ENCODE measurements at places on chromosomes 4 and X.

- DNase-seq = no peak
These were observed 90.6 kb downstream of the AREG start for GRCh38 chr4:74535512-74535911.

DNA sequence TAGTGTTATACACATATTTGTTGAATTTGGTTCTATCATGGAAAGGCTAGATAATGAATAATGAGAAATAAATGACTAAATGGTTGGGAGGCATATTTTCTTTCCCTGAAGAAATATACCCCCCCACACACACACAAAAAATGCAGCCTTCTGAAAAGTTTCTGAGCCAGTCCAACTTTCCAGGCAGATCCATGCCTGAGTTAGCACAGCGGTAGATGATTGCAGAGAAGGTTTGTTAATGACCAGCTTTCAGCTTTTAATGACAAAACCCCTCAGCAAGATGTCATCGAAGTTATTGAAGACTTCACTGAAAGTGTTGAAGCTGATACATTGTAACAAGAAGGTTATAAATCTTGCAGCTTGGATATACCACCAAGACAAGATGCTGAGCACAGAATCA is 61.4 kb downstream of the GBA3 start:
- no peak for DNase-seq

DNA sequence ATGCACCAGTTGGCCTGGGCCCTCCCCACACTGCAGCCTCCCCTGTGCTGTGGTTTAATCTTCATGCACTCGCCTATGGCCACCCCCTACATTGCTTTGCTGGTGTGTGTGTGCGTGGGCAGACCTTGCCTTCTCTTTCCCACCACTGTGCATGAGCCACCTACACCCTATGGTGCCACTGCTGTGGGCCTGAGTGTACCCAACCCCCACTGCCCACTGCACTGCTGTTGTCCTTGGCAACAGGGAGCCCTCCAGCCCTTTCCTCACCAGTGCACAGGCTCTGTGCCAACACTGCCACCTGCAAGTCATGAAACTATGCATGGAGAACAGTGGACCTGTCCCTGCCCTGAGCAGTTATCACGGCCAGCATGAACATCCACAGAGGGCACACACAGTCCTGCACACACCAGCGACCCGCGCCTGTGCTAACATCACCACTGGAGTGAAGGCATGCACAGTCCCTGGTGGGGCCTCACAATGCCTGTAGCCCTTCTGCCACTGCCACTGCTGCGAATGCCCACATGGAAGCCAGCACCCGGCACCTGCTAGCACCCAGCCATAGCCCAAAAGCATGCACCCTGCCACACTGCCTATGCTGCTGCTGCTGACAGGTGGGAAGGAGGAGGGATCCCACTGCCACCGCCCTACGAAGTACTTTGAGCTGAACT is 237.8 kb upstream of the ARSJ start:
- no peak for DNase-seq

GRCh38 chr4:153393397-153393796 is 48.9 kb downstream of the MND1 start:
- DNase-seq = no peak

DNA sequence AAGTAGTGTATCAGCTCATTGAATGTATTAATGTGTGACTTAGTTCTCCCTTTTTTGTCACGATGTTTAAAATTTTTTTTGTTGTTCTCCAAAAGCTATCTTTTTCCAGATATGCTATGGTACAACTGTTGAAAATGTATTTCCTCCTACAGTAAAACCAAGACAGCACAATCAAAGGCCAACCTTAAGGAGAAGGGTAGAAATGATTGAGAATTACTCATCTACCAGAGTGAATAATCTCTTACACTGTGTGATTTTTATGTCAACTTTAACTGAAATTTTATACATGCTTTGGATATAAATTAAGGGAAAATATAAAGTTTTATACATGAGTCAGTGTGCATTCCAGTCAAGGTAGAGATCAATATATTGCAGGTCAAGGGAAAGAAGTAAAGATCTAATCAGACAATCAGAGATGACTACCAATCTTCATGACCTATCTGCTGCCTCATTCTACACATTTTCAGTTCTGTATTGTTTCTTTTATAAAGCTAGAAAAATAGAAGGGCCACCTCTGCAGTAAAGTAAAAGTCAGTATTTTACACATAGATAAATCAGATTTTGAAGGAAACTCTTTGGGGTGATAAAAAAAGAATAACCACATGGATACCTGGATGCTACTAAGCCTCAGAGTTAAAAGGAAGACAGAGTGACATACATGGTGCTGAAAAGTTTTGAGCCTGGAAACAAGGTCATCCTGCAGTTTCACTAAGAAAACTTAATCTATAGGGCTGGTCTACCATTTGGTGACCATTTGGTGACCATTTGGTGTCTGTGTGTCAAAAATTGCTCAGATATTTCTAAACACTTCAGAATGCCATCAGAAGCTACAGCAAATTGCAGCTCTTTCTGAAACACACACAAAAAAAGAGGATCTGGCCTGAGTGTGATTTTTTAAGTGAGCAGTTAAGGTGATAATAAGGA is 1.6 kb downstream of the FAM13A start:
- no peak for DNase-seq

- DNase-seq = no peak
These were observed 294.9 kb upstream of the TRPC5 start for GRCh38 chrX:112377481-112377880.

- no peak for DNase-seq
These were observed 38.1 kb downstream of the SEPTIN11 start for GRCh38 chr4:76987685-76988084.

- DNase-seq = no peak
These were observed 184.0 kb upstream of the FSTL5 start for GRCh38 chr4:162347842-162348213.

- DNase-seq = no peak
These were observed 56.3 kb upstream of the SPRY1 start for GRCh38 chr4:123340381-123340701.

GRCh38 chr4:40173470-40173875 is 23.4 kb upstream of the RHOH start:
- DNase-seq = no peak

DNA sequence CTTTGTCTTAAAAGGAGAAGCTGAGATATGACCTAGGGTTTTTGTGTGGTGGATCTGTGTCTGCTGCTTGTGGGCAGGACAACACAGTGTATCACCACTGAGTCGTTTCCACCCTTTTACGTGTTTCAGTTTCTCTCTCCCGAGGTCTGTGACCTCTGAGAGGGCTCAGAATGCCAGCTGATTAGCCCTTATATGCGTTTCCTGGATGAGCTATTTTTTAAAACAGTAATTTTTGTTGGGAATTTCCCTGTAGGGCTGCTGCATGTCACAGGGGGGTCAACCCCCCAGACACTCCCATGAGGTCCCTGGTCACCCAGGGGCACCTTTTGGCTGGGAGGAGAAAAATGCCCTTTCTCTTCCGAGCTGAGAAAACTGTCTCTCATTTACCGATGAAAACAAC is 170.4 kb upstream of the CASK start:
- no peak for DNase-seq

GRCh38 chr4:1200425-1201035 is 28.1 kb upstream of the SPON2 start:
- no peak for DNase-seq

DNA sequence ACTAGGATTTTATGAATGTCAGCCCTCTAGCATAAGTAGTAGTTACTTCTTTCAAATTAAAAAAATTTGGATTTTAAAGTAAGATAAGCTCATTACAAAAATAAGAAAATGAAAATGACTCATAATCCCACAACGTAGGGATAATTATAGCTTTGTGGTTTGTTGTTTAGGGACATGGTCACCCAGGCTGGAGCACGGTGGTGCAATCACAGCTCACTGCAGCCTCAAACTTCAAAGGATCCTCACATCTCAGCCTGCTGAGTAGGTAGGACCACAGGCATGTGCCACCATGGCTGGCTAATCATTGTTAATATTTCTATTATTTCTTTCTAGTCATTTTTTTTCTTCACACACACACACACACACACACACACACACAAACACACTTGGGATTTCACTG is 57.6 kb downstream of the PLAC1 start:
- no peak for DNase-seq

DNA sequence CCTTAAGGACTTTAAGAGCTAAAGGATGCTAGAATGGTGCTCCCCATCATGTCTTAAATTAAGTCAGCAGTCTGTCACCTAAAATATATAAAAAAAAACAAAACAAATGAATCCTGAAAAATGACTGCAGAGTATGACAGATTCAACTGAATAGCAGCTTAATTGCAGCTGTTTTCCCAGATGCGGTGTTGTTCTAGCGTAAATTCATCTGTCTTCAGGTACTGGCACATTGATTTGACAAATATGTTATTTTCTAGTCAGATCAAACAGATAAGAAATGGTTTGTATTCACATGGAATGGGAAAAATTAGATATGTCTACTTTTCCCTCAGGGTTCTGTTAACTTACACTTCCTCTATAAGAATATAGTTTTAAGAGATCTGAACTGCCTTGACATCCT is 211.7 kb downstream of the NAF1 start:
- DNase-seq = no peak

DNA sequence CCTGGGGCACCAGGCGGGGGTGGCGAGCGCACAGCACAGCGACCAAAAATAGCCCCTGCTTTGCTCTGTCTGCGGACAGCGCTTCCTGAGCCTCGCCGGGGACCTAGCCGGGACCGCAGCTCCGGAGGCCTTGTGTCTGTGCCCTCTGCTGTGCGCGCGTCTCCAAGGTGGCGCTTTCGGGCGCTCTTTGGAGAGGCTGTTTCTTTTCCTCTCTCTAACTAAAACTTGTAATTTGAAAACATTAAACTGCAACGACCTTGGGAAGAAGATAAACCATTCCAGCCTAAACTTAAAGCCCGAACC is 3.4 kb downstream of the ARX start:
- no peak for DNase-seq

DNA sequence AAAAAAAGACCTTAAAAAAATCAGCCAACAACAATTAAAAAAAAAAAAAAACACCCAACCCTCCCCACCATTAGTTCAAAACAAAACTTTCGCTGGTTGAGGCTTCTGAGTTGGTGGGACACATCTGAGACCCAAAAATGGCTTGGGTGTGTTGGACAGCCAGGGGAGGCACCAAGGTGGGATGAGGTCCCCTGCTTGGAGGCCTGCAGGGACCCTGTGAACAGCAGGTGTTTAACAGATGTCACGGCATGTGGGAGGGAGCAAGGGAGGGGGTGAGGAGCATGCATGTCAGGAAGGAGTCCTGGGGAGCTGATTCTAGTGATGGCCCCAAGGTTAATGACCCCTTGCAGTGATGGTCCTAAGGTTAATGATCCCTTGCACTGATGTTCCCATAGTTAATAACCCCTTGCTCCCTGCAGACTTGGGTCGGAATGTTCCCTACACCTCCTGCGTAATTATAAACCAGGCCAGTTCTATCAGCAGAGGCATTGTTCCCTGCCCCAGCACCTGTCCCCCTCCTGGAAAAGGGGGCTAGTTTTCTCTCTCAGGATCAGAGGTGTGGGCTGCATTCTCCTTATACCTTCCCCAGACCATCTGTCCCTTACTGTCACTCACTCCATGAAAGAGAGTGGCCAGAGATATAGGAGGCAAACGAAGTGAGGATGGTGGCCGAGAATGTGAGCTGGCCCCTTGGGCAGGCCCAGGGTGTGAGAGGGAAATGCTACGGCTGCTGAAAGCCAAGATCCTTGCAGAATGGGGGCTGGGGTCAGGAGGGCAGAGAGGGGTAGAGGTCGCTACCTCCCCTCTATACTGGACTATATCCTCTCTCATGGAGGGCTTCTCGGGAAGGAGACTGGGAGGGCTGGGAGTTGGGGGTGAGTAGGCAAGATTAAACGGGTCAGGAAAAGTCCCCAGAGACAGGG is 2.3 kb upstream of the FOXP3 start:
- no peak for DNase-seq

DNA sequence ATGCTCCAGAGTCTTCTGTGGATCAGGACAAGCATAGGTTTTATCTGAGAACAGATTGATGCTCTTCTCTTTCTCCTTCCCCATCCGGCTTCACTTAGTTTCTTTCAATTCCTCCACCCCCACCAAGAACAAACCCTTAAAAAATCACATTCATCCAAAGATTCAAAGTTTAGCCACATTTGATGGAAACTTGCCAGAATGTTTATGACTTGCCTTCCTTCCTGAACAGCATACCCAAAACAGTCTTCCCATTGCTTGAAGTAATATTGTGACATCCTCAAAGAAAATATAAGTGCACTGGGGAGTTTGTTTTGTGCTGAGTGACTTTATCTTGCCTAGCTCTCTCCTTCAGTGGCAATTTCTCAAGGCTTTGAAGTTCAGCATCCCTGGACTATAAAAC is 83.0 kb downstream of the MAGEB17 start:
- DNase-seq = no peak

DNA sequence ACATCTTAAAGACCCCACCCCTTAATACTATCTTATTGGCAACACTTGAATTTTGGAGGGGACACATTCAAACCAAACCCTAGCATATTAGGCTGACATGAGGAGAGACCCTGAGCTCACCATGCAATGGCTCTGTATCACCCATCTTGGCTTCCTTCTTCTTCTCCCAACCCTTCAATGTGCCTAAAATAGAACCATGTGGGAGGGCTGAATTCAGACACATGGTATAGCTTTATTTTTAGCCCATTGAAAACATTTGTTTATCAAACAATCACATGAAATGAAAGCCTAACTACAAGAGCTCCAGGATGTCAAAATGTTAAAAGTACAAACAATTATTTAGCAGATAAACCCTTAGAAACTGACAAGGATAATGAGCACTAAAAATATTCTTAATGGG is 81.6 kb downstream of the RASL11B start:
- no peak for DNase-seq

DNA sequence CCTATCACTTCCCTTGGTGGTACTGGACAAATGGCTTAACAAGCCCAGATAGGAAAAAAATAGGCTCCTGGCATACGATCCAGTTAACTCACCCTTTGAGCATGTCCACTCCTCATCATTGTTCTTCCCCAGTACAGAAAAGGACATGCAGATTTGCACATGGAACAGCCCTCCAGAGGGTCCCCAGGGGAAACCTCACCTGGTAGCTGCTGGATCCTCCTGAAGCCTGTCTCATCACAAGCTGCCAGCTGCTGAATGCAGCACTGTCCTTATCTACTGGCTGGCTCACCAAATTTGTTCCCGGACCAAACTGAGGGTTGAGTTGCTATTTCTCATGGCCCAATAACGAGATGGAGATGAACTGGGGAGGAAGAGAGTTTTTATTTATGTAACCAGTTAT is 49.4 kb downstream of the SERTM2 start:
- DNase-seq = no peak
